ENCODE measurements at places on chromosomes 2 and 18.

GRCh38 chr18:31487246-31488015, 10.5 kb upstream of the DSG2 start:
- peak; percentile 96 for DNase-seq

GRCh38 chr18:46385124-46385523, 271.9 kb downstream of the LOXHD1 start:
- DNase-seq = no peak

DNA sequence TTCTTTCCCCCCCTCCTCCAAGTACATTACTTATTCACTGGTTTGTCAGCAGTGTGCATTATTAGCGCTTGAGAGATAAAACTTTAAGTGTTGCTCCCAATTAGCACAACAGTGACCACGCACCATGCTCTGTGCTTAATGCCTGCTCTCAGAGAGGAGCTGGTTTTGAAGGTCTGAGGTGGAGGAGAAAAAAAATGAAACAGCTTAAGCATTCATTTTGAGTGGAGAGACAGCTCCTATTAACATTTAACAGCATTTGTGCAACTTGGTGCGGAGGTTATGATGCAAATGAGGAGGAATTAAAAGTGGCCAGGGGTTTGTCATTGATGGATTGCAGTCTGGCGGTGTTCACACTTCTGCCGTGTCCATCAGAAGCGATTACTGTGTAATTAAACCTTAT, 141.8 kb downstream of the FIGN start:
- DNase-seq = no peak

DNA sequence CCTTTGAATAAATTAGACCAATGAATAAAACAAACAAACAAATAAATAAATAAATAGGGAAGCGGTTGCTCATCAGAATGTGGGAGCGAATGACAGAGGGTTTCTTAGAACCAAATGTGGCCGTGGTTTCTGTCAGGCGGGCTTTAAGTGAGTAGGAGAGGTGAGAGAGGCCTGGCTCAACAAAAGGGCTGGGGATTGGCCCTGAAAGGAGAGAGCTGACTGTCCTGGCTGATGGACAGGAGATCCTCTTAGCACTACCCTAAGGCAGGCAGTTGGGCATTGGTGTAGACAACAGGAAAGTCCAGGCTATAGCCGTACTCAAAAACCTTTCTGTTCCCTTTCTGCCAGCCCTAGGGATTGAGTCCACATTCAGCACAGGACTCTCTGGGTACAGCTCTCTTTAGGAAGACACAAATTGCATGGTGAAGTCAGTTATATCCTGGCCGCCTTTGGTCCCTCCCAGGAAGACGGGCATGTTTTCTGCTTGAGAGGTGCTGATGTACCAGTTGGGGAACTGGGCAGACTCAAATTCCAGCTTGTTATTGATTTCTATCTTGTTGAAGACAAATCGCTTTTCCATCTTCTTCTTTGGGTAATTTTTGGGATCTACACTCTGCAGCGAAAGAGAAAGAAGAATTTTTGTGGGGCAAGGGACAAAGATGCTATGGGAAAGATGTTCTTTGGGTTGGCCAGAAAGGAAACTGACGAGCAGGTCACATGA, 6.5 kb downstream of the IL1B start:
- no peak for DNase-seq

DNA sequence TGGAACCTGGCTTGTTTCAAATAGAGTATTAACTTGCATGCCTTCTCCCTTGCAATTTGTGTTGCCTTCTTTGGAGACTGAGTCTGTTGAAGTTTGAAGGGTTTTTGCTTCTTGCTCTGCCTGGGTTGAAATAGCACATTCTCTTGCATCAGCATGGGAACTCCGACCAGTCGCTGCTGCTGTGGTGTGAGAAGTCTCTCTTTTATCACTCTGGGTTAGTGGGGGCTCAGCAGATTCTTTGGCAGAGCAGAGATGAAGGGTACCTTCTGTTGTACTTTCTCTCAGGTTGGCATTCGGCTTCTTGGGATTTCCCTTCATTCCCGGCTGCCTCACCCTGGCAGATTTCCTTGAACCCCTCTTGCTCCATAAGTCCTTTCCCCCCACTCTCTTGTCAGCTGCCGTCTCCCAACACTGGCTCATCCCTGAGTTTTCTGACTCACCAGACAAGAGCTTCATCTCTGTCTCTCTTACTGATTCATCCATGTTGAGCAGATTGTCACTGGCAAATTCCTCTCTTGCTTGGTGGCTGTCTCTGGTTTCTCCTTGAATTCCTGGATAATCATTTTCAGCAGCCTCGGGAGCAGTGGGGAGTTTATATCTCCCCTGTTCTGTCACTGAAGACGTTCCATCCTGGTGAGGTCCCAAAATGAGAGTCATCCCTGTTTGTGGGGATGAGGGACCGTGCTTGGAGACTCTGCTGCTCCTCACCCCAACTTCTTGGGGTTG, 49.9 kb downstream of the ALPK2 start:
- peak; percentile 93 for DNase-seq

GRCh38 chr2:109476641-109477441, 136.9 kb downstream of the SEPTIN10 start:
- DNase-seq = no peak

DNA sequence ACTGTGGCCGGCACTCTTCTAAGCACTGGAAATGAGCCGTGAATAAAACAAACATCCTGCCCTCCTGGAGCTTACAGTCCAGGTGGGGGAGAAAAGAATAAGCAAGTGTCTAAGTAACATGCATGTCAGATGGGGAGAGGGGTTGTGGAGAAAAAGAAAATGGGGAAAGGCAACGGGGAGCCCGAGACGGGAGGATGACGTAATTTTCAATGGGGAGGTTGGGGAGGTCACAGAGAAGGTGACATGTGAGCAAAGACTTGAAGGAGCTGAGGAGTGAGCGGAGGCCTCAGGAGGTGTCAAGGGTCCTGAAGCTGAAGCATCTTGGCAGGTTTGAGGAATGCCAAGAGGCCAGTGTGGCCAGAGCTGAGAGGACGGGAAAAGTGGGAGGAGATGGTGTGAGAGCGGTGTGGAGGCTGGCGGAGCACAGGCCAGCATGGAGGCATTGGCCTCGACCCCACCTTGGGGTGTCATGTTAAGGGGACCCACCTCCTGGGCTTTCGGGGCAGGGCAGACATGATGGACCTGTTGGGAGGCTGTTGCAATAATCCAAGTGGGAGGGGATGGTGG, 15.0 kb upstream of the NTSR2 start:
- DNase-seq = no peak

DNA sequence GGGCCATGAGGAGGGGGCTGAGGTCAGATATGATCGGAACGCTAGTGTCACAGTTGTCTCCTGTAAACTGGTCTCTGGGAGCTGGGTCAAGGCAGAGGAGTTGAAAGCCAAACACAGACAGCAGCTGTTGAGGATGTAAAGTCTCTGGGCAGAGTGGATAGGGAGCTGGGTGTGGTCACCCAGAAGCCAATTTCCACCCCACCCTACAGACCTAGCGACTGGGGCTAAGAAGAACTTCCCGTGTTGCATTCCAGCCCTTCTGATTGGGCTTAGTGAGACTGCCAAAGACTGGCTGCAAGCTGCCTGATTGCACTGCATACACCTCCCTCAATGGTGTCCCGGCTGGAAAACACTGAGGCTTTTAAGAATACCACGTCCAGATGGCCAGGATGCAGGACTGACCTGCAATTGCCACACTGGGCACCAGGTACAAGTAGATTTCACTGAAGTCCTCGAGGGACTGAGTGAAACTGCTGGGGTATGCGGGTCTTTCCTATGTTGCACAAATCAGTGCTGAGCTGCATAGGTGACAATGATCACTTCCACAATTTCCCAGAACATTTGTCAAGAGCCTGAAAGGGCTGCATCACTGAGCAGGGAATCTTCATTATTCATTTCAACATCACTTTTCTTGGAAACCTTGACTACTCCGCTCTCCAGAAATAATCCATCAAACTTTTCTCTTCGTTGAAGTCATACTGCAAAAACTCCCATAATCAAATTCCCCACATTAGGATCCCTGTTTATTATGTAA, 43.1 kb upstream of the EML4 start:
- DNase-seq = no peak

DNA sequence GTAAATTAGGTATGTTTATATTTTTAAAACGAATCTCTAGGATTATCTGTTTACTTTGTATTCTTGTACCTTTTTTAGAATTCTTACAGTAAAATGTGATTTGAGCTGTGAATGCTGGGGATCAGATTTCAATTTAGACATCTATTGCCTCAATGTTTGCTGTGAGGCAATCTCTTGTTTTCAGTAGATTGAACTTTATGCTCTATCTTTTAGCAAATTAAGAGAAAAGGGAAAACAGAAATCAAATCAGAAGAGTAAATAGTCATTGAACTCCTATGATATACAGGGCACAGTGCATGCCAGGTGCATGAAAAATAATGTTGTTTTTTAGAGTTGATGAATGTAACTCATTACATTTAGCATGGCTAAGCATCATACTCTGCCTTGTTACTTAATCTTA, 39.5 kb downstream of the ZC3H6 start:
- DNase-seq = no peak

DNA sequence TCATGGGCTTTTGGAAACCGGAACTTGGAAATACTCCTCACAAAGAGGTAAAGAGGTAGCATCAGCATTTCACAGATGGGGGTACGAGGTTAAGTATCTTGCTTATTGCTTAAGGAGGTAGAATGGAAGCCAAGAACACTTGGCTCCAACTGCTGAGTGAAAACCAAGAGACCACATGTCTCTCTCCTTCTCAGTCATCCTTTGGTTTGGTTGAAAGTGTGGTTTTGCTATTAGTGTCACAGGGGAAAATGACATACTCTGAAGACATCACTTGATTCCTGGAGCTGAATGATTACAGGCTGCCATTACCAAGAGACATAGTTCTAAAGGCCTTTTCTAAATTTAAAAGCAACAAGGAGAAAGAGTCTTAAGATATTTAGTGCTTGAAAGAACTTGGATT, 41.5 kb downstream of the ANTXR1 start:
- no peak for DNase-seq

- peak; percentile 72 for DNase-seq
Measured at GRCh38 chr2:5145801-5146200, 546.4 kb upstream of the SOX11 start.

DNA sequence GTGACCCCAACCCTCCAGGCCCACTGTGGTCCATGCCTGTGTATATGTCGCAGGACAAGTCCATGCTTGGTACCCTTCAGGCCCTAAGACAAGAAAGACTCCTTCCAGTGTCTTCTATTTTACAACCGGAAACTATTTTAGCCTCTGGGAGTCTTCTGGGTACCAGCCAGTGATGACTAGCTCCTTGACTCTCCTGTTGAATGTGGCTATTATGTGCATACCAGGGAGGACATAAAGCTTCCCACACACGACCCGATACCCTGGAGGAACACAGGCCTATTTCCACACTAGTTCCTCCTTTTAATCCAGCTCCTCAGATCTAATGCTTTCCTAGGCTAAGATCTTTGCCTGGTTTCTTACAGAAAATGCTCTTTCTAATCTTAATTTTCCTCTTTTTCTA, 178.1 kb downstream of the NCKAP5 start:
- DNase-seq = no peak

DNA sequence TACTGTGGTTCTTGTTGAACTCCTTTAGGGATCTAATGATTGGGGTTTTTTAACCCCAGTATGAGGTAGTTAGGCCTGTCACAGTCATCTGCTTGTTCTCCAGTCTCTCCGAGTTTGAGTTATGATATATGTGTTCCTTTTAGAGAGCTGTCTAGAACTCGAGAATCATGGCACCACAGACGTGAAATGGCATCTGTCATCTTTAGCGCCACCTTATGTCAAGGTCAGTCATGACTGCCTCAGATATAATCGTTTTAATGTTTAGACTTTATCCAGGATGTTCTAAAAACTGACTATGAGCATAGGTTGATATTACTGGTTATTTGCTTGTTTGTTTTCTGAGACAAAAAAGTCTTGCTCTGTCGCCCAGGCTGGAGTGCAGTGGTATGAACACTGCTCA, 112.2 kb downstream of the CEP192 start:
- DNase-seq = no peak

- no peak for DNase-seq
Measured at GRCh38 chr2:20678780-20679179, 11.8 kb downstream of the GDF7 start.

- DNase-seq = no peak
Measured at GRCh38 chr2:213726101-213726500, 441.8 kb downstream of the SPAG16 start.

DNA sequence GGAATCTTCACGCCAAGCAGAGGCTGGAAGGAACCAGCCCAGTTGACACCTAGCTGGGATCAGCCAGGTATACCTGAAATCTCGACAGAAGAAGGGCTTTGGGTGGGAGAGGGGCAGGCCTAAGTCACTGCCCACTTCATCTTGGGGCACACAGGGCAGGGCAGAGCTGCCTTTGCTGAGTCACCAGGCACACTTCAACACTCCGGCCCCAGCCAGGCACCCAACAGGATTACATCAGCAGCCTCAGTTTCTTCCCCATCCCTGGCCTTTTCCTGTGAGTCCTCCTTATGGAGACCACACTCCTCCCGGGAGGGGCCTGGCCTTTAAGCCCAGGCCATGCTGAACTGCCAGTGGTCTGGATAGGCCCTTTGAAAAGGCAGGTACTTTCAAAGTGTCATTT, 201.7 kb upstream of the HS6ST1 start:
- DNase-seq = no peak

GRCh38 chr18:72986103-72986502, 118.3 kb upstream of the NETO1 start:
- DNase-seq = peak; percentile 39

DNA sequence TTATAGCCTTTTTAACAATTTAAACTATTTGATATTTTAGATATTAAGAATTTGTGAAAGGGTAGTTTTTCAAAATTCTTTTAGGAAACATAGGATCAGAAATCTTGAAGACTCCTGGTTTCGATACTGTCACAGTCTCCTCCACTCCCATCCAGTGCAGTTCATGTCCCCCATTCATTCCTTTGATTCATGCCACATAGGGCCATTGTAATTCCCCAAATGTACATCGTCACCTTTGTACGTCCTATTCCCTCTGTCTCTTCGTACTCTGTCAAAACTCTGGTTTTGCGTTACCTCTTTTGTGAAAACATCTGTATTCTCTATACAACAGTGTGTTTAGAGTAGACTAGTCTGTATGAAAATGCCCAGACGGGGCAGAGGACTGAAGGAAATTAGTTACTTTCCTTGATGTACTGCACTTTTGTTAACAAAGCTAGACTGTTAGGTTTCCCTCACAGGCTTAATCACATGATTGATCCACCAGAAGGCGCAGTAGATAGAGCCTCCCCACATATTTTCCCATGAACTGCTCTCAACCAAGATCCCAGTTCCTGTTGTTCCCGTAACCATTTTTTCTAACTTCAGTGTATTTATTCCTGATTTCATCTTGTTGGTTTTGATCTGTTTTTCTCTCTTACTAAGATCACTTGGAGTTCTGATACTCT, 2.5 kb downstream of the MRPL35 start:
- no peak for DNase-seq

DNA sequence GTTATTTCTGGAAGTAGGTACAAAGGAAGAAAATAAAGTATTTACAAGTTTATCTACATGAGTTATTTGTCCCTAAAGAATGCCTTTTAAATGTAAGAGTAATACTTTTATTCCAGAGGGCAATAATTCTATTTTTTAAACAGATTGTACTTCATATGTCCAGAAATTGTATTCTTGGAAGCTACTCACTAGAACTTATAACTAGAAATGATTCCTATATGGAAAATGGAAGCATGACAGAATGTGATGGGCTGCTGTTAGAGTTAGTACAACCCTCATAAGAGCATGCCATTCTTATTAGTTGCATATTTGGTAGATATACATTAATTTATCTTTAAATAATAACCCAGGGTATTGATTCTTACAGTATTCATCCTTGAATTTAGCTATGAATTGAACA, 362.0 kb downstream of the FSIP2 start:
- no peak for DNase-seq
